ENCODE measurements at places on chromosomes 2 and 18. TPM values are rescaled to one million over a fixed set of nuclear protein-coding genes. Genes with fewer than 3 reads are reported as not detected.

GRCh38 chr18:80170395-80171053, 61.5 kb downstream of the ADNP2 start:
- DNase-seq: peak; percentile 55

GRCh38 chr18:4293337-4293736, 161.8 kb downstream of the DLGAP1 start:
- no peak for DNase-seq

- no peak for DNase-seq
These were observed 95.3 kb upstream of the ID2 start for GRCh38 chr2:8586457-8587051.

DNA sequence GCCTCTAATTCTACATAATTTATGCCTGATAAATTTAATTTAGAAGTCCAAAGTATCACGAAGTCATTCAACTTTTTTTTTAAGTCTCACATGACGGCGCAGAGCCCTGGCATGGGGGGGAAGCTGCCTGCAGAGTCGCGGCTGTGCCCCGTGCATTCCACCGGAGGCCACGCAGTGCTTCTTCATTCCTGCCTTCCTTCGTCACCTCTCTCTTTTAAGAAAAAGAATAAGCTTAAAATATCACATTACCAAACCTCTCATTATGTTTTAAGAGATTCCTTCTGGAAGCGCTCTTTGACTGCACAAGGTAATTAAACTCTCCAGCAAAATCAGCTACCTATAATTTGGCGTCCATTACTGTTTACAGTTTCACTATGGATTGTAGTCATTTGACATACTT, 20.3 kb upstream of the KIDINS220 start:
- no peak for DNase-seq

GRCh38 chr2:236735825-236736238, 166.2 kb downstream of the ACKR3 start:
- DNase-seq: no peak

- no peak for DNase-seq
These were observed 277.0 kb upstream of the ZEB2 start for GRCh38 chr2:144796936-144797335.

DNA sequence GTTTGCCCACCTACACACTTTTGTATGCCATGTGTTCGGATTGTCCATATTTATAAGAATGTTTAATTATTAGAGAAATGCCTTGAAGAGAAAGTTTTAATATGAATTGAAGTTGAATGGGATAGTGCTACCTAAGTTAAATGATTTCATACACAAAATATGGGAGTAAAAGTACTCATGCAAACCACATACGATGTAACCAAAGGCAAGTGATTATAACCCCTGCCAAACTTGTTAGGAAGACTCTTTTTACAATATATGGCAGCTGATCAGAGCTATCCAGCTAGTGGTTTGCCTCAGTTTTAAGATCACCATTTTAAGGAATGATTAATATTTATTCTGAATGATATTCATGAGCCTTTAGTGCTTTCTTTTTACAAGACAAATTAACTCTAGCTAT, 106.7 kb downstream of the MYO1B start:
- DNase-seq: no peak

- no peak for DNase-seq
These were observed 9.5 kb downstream of the RTTN start for GRCh38 chr18:70195852-70196434.

GRCh38 chr2:31241625-31242270, 7.8 kb downstream of the EHD3 start:
- DNase-seq: no peak

- no peak for DNase-seq
These were observed 8.4 kb downstream of the HOXD3 start for GRCh38 chr2:176165370-176166050.

- no peak for DNase-seq
These were observed 49.2 kb upstream of the ASPRV1 start for GRCh38 chr2:70010576-70011111.

Gene HOXD11
- 0.29 TPM for total RNA-seq

Gene RGPD3
- 0.18 TPM for total RNA-seq

Gene KIAA2012
- total RNA-seq: not detected

Gene TRIM43
- not detected for total RNA-seq

Gene SLC14A1
- total RNA-seq: 44.8 TPM

Gene HTR2B
- 5.1 TPM for total RNA-seq

Gene RPS27A
- 752 TPM for total RNA-seq

Data from aorta (tissue), 5 donors.